ENCODE measurements at places on chromosomes 11 and 22.

DNA sequence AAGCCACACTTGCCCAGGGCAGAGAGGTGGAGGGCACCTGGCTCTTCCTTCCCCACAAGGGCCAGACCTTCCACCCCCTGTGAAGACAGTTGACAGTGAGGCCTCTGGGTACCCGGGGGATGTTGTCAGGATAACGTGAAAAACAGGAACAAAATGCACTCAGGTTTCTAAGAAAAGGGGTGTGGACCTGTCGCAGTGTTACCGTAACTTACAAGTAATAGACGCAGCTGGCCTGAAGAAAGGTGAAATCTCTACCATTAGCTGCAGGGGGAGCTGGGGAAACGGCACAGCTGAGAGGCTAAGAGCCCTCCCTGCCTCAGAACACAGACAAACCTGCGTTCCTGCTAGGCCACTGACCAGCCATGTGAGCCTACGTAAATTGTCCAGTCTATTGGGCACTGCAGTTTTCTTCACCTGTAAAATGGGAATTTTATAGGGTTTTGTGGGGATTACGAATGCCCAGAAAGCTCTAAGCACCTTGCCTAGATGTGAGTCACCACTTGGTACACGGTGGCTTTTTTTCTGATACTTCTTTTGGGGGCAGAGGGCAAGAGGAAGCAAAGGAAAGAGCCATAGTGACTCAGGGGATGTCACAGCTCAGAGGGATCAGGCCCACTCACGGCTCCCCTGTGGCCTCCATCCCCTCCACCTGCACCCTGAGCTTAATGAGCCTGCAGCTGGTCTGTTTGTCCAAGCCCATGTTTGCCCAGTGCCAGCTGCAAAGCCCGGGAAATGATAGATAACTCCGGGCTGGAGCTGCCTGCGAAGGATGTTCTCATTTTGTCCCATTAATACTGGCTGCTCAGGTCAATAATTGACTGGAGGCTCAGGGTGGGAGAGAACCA lies 18.4 kb upstream of the CABP7 start:
- no peak for DNase-seq

DNA sequence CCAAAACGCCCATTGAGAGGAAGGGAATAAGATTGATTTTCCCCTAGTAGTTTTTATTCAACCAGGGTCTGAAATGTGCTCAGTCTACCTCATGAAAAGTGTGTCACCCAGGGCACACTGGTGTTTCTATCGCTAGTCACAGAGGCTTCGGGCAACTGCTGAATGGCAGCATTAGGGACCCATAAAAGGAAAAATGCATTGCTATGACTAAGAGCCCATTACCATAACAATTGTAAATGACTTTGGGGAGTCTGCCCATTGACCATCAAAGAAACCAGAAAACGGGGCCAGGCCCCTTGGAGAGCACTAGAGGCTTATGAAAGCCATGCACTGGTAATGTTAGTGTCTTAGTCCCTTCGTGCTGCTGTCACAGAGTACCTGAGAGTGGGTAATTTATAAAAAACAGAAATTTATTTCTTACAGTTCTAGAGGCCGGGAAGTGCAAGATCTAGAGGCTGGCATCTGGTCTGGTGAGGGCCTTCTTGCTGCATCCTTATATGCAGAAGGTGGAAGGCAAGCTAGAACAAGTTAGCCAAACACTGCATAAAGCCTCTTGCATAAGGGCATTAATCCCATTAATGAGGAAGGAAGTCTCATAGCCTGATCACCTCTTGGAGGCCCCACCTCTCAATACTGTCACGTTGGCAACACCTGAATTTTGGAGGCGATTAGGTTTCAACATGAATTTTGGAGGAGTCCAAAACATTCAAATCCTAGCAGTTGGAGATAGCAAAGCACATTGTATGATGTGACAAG lies 306.7 kb downstream of the ST3GAL4 start:
- no peak for DNase-seq

- no peak for DNase-seq
These were observed 121.7 kb downstream of the SGSM3 start for GRCh38 chr22:40491990-40492631.

GRCh38 chr11:103228807-103229206 lies 119.6 kb downstream of the DYNC2H1 start:
- DNase-seq, result no peak

DNA sequence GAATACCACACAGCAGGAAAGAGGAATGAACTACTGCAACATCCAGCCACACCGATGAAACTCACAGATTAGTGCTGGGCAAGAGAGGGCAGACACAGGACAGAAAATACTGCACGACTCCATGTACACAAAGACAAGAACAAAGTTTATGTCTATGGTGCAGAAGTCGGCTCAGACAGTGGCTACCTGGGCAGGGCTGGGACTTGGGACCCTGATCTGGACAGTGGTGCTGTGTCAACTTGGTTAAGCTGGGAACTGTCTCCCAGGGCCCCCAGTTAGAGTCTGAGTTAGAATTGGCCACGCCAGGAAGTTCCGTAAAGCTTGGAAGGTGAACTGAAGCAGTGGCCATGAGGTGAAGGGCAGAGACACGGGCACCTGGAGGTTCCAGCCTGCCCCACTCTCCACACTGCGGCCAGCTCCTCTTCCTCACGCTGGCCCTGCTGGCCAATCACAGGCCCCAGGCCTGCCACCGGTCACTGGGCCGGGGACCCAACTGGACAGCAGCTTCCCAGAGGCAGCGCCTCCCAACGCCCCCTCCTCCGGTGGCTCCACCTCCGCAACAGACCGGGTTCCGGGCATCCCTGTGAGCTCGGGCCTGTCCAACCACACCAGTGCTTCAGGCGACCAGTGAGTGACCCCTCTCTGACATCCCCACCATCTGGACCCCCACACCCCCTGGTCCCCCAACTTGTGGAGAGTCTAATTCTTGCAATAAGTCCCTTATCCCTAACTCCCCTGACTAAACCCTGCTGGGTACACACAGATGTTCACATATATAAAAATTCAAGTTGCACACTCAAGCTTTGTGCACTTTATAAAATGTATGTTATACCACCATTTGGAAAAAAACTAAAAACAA lies 93.7 kb downstream of the MICAL3 start:
- DNase-seq, result no peak

DNA sequence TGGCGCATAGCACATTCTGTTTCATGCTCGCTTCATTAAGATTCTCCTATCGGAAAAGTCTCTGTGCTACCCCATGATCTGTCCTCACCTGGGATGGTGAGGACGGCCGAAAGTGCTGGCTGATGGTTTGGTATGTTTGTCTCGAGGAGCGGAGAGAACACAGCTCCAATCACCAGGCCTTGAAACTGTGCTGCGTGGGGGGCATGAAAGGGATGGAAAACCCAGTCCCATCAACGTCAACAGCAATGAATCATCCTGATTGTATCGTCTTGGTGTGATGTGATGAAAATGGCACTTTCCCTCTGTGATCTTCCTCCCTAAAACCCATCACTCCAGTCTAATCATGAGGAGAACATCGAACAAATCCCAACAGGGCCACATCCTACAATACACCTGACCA lies 8.4 kb downstream of the FXYD6 start:
- DNase-seq, result no peak

GRCh38 chr11:66548774-66549630 lies 2.3 kb downstream of the ACTN3 start:
- DNase-seq, result no peak

GRCh38 chr11:61161190-61162091 lies at the start of gene VPS37C:
TSS of gene VPS37C (minus strand) at chr11:61161426. CDS start at chr11:61138829, 22,597 bp downstream.
- DNase-seq, result peak; percentile 38

DNA sequence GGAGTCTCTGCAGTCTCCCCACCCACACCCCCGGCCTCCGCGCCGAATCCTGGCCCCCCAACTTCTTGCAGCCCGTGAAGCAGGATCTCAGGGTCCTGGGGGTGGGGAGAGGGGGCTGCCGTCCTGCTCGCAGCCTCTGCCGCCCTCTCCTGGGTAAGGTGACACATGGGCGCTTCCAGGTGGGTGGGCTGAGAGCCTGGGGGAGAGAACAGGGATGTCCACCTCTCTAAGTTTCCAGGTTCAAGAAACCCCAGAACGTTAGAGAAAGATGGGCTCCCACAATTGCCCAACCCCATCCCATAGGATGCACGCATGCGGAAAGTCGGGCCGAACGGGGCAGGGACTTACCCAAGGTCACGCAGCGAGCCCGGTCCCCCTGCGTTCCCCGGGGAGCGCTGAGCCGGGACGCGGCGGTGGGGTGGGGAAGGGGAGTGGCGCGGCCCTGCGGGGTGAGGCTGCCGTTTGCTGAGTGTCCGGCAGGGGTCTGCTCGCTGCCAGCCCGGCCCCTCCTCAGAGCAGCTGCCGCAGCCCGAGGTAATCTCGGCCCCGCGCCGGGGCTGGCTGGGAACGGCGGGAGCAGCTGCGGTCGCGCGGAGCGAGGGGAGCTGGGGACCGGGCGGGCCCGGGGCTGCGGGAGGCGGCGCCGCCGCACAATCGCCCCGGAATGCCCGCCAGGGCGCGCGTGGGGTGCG lies 705 bp upstream of the CAPN1 start:
- no peak for DNase-seq

DNA sequence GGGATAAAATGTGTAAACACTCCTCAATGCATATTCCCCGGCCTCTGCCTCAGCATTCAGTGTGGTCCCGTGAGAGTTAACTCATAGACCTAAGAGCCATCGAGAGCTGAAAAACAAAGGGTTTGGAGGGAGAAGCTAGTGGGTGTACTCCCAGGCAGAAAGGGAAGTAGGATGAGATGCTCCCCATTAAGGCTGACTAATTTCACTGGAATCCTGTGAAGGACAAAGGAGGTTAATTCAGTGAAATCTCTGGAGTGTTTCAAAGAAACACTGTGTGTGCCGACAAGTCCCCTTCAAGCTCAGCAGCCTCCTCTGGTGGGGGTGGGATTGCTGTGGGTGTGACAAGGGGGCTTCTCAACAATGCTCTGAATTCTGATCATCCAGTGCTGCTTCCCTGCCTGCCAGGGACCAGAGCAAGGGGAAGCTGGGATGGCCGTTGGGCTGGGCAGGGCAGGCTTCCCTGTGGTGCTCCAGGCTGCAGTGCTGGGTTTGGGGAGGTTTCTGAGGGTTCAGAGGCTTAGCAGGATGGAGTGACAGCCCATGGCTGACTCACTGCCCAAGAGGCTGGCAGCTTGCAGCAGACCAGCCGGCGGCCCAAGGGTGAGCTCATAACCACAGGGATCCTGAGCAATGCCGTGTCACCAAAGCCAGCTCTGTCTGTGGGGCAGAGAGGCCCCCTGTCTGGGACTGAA lies 61.4 kb upstream of the BMAL1 start:
- peak; percentile 92 for DNase-seq

- DNase-seq, result no peak
These were observed 78.3 kb downstream of the ZBTB16 start for GRCh38 chr11:114137838-114138237.

DNA sequence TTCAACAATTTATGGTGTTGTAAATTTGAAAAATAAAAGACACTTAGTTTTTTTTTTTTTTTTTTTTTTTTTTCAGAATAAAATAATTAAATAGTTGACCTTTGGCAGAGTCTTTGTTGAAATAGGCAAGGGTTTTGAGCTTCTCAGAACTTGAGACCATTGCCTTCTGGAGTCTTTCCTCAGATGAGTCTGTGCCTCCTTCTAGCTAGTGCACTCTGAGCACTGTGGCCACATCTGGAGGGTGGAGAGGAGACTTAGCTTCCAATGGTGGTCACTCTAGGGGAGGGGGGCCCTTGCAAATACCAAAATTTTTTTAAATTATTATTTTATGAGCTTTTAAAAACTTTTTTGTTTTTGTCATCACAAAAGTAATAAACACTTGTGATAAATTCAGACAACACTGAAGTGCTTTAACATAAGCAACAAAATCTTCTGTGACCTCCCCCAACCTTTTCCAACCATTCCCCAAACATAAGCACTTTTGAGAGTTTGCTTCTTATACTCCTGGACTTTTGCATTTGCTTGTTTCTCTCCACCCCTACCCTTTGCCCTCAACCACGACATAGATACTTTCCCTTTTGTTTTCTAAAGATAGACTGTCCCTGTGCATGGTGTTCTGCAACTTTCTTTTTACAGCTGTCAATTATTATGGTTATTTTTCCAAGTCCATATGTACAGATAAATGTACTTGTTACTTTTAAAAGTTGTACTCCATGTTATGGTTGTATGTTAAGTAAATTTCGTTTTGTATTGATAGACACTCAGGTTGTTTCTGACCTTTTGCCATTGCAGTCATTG lies 41.1 kb downstream of the BMAL1 start:
- DNase-seq, result no peak

DNA sequence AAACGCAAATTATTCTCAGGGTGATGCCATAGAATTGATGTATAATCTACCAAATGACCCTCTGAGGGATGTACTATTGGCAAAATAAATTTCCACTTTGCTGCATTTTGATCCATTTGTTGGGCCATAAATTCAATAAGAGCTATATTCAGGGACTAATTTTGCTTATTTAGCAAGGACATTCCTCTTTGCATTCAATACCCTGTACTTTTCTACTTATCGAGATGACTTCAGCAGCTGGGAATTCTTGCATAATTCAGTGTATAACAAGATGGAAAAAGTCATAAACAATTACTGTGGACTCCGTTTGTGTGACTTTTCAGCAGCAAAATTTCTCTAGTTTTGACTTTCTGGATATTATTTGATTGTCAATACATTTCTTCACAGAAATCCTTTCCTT lies 744.7 kb upstream of the CCDC179 start:
- no peak for DNase-seq

DNA sequence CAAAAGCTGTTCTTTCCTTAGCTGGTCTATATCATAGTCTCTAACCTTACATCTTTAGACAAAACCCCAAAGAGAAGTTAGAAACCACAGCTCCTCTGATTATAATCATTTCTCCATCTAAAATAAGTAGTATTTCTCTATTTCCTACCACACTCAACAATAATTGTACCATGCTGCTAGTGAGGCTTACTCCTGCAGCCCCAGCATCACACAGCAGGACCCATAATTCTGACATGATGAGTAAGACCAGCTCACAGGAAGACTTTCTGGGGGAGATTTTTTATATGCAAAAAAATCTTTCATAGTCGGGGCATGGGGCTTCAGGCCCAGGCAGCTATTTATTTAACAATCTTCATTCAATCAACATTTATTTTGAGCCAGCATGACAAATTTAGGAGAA lies 441.6 kb downstream of the DYNC2H1 start:
- no peak for DNase-seq

DNA sequence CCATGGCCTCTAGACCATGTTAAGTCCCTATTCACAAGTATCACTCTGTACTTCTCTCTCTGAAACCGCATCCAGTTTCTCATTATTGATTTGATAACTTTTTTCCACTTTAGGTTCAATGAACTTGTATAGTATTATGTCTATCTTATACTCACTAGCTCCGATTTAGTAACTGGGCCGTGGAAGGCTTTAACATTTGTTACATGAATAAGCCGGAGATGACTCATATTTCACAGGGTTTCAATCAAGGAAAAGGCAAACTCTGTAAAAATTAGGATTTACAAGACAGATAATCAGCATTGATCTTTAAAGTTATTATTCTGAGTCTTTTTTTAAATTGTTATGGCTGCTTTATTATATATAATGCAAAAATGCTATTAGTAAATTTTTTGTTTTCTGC lies 662.2 kb upstream of the CNTN5 start:
- DNase-seq, result no peak
